Purkinje cell (primary cell): ENCODE measurements at places on chromosomes 1 and 21. TPM values are rescaled to one million over a fixed set of nuclear protein-coding genes. Genes with fewer than 3 reads are reported as not detected.

NPL gene
- polyA plus RNA-seq = 29.6 and 32.6 TPM in 2 replicates

PADI4 gene
- polyA plus RNA-seq = 1.2 TPM in 1 of 2 replicates, not detected in the other

LCE1D gene
- not detected in 2 replicates for polyA plus RNA-seq

SH3D21 gene
- polyA plus RNA-seq = 0.13 and 0.73 TPM in 2 replicates

CNR2 gene
- polyA plus RNA-seq = not detected in 2 replicates

SYF2 gene
- 56.6 and 64.8 TPM in 2 replicates for polyA plus RNA-seq

HSD3B1 gene
- not detected in 2 replicates for polyA plus RNA-seq

DNAH14 gene
- polyA plus RNA-seq = 0.67 TPM in 1 of 2 replicates, not detected in the other

INAVA gene
- 0.66 TPM in 1 of 2 replicates, not detected in the other for polyA plus RNA-seq

LIN28A gene
- not detected in 2 replicates for polyA plus RNA-seq

TP73 gene
- not detected in 2 replicates for polyA plus RNA-seq

RGS1 gene
- polyA plus RNA-seq = not detected in 2 replicates

COL16A1 gene
- 0.13 and 1.6 TPM in 2 replicates for polyA plus RNA-seq

MIS18A gene
- 123 and 166 TPM in 2 replicates for polyA plus RNA-seq

FNDC10 gene
- polyA plus RNA-seq = 1.5 and 1.9 TPM in 2 replicates

F13B gene
- not detected in 2 replicates for polyA plus RNA-seq

SLAMF8 gene
- not detected in 2 replicates for polyA plus RNA-seq

AVPR1B gene
- polyA plus RNA-seq = not detected in 2 replicates

PRCC gene
- 17.6 and 22.9 TPM in 2 replicates for polyA plus RNA-seq

LCE2A gene
- not detected in 2 replicates for polyA plus RNA-seq

GPR37L1 gene
- 25.0 and 33.3 TPM in 2 replicates for polyA plus RNA-seq

MUL1 gene
- 7.5 and 12.0 TPM in 2 replicates for polyA plus RNA-seq

SLC16A4 gene
- 1.3 TPM in 1 of 2 replicates, not detected in the other for polyA plus RNA-seq

HTR1D gene
- not detected in 2 replicates for polyA plus RNA-seq

SPATA46 gene
- not detected in 2 replicates for polyA plus RNA-seq

FNDC5 gene
- 214 and 326 TPM in 2 replicates for polyA plus RNA-seq

SHC1 gene
- polyA plus RNA-seq = 1.3 and 2.0 TPM in 2 replicates

TMPRSS15 gene
- polyA plus RNA-seq = not detected in 2 replicates
